ENCODE measurements at places on chromosomes 2 and 18.

DNA sequence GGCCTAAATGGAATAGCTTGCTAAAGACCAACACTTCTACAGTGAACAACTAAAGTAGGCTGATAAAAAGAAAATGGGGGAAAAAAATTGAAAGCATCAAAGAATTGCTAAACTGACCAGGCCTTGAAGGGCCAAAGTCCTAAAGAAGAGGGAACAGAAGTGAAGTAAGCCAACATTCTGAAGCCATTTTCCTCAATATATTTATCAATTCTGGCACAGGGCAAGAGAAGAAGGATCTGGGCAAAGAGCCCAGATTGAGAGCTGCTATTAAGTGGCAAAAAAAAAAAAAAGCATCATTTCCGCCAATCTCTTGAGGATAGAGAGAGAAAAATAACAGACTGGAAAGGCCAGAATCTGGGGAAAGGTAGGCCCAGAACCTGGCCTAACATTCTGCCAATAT is 25.7 kb downstream of the FANCL start:
- no peak for DNase-seq

GRCh38 chr2:200614249-200614648 is 28.4 kb downstream of the AOX1 start:
- DNase-seq = no peak

GRCh38 chr2:76446872-76447271 is 736.2 kb upstream of the GCFC2 start:
- DNase-seq = no peak

DNA sequence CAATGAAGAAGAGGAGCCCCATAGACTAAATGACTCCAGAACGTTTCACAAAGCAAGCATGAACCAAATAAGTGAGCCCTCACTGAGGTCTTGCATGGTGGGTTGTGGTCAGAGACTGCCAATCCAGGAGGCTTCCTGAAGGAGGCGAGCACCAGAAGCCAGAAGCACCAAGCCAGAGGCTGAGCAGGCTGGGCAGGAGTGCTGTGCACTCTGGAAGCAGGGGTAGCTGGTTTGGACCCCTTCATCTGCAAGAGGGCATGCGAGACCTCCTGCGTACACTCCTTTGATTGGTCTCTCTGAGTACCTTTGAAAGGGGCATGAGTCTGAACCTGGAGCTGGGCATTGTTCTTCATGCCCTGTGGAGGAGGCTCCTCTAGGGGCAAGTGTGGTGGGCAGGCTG is 192.5 kb downstream of the HAUS1 start:
- DNase-seq = no peak

DNA sequence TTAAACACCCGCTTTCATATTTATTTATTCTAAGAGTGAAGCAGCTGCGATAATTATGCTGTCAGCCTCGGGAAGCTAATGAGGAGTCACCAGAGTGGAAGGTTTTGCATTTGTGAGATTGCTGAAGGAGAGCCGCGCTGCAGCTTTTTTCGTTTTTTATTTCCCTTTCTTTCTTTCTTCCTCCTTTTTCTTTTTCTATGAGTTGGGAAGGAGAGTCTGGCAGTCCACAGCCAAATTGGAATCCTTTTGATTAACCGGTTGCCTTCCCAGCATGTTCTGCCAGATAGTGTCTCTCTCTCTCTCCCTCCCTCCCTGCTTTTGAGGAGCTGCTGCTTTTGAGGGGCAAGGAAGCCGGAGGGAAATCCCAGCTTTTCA is 82.1 kb downstream of the CDK15 start:
- DNase-seq = no peak
